MG63 (cell line): ENCODE measurements at places on chromosomes 4 and X. TPM values are rescaled to one million over a fixed set of nuclear protein-coding genes. Genes with fewer than 3 reads are reported as not detected.

GRCh38 chr4:24224446-24224845, 334.6 kb upstream of the PPARGC1A start:
- DNase-seq, result no peak

GRCh38 chrX:9285342-9285771, 179.5 kb upstream of the TBL1X start:
- no peak for DNase-seq

Gene PDE6B
- total RNA-seq, result 0.10 TPM in 1 of 2 replicates, not detected in the other

Gene NWD2
- total RNA-seq, result not detected in 2 replicates

GRCh38 chr4:6200922-6201362, 593 bp upstream of the JAKMIP1 start:
- no peak for DNase-seq

DNA sequence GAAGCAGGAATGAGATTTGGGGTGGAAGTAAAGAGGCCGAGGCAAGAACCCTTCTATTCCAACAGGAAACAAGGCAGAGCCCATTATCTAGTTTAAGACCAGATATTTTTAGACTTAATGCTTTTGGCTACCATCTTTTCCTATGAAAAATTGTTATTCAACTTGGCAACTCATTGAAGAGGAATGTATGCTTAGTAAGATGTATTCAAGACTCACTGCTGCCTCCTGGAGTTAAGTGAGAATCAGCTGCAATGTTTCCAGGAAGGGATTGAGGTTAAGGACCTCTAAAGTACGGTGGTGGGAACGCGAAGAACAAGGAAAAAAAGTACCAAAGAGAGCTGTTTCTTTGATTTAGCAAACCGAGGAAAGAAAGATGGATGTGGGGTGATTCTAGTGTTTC, 89.1 kb downstream of the RAPGEF2 start:
- DNase-seq, result peak; percentile 16

- DNase-seq, result no peak
Measured at GRCh38 chr4:6608758-6609414, 31.6 kb upstream of the MRFAP1 start.

- DNase-seq, result no peak
Measured at GRCh38 chrX:40996886-40997530, 88.2 kb upstream of the USP9X start.

GRCh38 chrX:110750526-110751189, 45.0 kb downstream of the CHRDL1 start:
- no peak for DNase-seq

GRCh38 chrX:131802836-131803626, 220.1 kb upstream of the STK26 start:
- no peak for DNase-seq

Gene IGFBP7
- 332 and 410 TPM in 2 replicates for total RNA-seq

GRCh38 chr4:139085141-139085540, 69.6 kb downstream of the NOCT start:
- no peak for DNase-seq

DNA sequence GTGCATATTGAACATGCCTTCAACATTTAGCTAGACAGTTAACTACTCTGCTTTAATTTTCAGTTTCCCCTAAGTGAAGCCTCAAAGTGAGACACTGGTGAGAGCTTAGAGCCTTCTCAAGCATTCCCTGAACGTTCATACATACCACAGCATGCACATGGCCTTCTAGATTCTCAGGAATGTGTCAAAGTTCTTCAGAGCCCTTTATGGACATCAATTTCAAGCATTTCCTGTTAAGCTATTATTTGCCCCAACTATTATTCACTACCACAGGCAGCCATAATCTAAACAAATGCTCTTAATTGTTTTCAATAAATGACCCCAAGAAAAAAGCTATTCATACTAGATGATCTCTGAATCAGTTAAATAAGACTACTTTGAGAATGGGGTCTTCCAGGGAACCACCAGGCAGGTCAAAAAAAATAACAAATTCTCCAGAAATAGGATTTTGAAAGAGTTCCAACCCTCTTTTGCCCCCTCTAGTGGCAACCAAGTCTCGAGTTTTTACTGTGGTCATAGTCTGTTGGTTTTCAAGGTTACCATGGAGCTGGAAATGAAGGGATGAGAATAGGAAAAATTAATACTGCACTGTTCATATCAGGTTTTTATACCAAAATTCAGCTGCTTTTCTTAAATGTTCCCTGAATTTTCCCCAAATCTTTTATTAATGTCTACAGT, 235.4 kb downstream of the RAB28 start:
- DNase-seq, result no peak

DNA sequence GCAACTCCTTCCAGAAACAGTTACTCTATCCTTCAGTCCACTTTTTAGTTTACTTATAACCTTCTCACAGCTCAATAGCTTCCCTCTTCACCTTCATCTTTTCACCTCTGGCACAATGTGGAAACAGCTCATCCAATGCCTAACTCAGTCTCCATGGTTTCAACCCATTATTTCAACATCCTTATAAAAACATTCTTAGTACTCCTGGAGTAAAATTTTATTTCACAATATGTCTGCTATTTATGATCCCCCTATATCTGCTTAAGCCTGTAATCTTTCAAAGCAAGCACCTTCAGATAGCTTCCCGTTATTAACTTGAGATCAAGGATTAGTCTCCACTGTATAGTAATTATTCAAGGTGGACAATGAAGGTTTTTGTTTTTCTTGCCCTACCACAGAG, 156.3 kb downstream of the GASK1B start:
- no peak for DNase-seq

DNA sequence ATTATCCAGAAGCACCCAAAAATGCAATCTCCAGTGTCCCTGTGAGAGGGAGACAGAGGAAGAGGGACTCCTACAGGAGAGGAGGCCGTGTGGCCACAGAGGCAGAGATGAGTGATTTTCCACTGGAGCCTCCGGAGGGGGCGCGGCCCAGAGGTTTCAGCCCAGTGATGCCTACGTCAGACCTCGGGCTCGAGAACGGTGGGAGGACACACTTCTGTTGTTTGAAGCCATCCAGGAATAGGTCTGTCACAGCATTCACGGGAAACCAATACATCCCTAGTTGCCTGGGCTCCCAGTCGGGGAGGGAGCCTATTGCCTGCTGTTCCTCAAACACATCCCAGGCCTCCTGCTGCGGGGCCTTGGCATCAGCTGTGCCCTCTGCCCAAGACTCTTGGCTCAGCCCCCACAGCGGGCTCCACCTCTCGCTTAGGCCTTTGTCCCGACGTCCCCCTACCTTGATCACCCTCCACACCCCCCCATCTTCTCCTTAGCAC, 39.2 kb upstream of the HMX1 start:
- peak; percentile 66 for DNase-seq

DNA sequence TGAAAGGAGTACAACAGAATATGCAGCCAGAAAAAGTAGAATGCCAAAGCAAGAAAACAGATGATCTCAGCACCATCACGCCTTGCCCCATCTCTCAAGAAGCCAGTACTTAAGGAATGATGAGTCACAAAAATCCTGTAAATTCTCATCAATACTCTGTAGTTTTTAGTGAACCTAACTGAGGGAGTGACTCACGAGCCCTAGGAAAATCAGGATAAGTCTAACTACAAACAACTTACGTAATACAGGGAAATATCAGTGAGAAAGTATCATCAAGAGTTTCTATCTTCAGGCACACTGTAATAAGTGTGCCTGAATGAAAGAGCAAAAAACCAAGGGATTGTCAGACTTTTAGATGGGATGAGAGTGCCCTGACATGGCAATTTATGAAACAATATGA, 644.4 kb downstream of the STPG2 start:
- DNase-seq, result peak; percentile 2

Gene STAG2
- 45.5 and 64.9 TPM in 2 replicates for total RNA-seq

DNA sequence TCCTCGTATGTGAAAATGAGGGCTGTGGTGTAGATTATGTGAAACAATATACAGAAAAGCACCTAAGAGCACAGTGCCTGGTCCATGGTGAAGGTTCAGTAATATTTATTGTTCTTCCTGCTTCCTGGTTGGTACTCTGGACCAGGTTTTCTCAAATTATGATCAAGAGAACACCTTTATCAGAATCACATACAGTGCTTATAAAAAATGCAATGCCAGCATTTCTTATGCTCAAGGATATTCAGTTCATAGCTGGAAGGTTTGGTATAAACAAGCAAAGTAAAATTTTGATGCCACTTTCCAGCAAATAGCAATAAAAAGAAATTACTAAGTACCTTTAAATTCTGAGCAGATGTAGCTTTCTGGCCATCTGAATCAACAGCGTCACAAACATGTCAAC, 1412.4 kb downstream of the RPA4 start:
- no peak for DNase-seq

DNA sequence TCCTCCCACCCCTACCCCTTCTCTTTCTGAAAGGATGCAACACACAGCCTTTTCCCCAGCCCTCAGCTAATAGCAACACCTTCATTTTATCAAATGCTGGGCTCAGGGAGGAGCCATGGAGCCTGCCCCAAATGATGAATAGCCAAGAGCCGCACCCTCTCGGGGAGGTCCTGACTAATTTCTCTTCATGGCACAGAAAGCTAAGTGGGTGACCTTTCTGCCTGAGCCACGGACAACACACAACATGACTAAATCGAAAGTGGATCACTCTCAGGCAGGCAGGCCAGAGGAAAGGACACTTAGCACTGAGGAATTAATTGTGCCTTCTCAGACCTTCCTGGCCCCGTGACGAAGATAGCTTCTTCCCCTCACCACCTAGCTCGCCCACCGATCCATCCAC, 165.1 kb upstream of the RAI2 start:
- DNase-seq, result no peak

Gene TMEM150C
- total RNA-seq, result 0.57 and 0.76 TPM in 2 replicates

- DNase-seq, result no peak
Measured at GRCh38 chrX:37651921-37652452, 33.6 kb upstream of the XK start.

DNA sequence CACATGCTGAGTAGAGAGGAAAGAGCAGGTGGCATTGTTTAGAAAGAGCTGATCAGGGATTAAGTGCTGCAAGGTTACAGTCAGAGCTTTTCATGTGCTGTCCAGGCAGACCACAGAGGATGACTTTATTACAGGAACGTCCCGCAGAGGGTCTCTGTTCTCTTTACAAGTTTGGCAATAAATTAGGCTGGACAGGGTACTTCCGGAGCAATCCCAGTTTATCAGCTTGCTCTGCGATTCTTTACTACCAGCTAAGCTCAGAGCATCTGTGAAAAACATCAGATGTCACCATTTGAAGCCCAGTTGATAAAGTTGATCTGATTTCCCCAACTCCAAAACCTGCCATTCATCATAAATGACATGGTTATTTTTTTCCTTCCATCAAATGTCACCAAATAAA, 633.1 kb downstream of the NLGN4X start:
- no peak for DNase-seq

- peak; percentile 48 for DNase-seq
Measured at GRCh38 chr4:184355111-184355604, 119.2 kb downstream of the IRF2 start.

Gene IL1RAPL1
- total RNA-seq, result 0.10 TPM in 1 of 2 replicates, not detected in the other

- peak; percentile 30 for DNase-seq
Measured at GRCh38 chr4:42655921-42656678, 805 bp downstream of the ATP8A1 start.

GRCh38 chr4:99301376-99302164, 10.8 kb upstream of the ADH1A start:
- DNase-seq, result no peak

GRCh38 chr4:4426511-4427120, 39.7 kb downstream of the NSG1 start:
- DNase-seq, result no peak

DNA sequence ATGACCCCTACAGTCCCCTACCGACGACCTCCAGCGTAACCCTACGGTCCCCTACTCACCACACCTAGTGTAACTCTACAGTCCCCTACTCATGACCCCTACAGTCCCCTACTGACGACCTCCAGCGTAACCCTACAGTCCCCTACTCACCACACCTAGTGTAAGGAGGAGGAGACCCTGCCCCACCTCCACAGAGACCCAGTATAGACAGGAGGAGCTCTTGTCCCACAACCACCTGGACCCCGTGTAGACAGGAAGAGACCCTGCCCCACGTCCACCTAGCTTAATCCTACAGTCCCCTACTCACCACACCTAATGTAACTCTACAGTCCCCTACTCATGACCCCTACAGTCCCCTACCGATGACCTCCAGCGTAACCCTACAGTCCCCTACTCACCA, 26.9 kb downstream of the CSF2RA start:
- no peak for DNase-seq

DNA sequence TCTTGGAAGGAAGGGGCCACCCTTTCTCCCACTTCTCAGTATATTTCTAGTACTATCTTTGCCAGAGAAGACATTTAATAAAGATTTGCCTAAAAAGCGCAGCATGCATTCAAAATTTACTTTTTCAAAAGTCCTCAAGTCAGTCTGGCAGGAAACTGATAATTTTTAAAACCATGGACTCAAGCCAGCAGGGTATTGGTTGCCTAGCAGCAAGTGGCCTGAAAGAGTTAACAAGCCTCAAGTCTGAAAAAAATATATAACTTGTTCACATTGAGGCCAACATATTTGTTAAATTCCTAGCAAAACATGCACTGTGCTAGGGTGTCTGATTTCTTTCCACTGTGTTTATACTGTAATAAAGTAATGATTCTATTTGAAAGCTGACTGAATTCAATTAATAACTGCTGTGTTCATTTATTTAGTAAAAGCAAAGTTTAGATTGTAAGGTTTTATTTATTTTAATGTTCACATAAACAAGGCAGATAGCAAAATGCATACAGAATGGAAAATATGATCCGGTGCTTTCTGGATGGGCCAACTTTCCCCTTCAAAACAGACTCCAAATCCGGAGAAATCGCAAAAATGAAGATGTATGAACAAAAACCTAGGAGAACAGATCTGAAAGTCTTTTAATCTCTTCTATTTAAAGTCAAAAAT, 218.5 kb upstream of the FGF13 start:
- no peak for DNase-seq

GRCh38 chr4:185642907-185643306, 107.6 kb upstream of the PDLIM3 start:
- no peak for DNase-seq

GRCh38 chr4:187184508-187184907, 460.9 kb upstream of the FAT1 start:
- DNase-seq, result no peak

DNA sequence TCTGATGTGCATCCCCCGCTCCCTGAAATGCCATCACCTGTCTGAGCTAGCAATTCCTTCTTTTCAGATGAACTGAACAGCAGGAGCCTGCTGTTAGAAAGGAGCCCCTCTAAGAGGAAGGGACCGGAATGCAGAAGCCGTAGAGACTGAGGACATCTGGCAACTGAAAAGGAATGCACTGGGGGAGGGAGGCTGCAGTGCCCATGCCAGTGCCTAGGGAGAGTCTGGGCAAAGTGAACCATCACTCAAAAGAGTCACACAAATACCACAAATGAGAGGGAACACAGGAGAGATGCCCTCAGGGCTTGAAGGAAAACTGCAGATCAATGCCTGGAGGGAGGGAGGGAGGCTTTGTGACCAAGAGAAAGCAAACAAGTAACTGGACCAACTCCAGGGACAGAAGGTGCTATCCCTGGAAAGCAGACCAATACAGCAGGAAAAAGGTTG, 93.9 kb upstream of the CBR4 start:
- DNase-seq, result no peak

Gene TCEAL7
- not detected in 2 replicates for total RNA-seq

Gene GRIA3
- not detected in 2 replicates for total RNA-seq

DNA sequence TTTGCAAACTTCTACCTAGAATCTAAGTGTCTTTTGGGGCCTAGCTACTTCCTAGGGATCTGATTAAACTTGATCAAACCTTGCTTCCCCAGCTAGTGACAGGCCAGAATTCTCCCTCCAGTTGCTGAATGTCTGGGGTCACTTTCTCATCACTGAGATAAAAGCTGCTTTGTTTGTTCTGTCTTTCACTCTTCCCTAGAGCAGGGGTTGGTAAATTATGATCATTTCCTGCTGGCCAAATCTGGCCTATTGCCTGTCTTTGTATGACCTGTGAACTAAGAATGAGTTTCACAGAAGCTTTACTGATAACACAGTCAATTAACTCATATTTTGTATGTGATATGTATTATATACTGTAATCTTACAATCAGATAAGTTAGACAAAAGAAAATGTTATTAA, 157.8 kb upstream of the AADAT start:
- DNase-seq, result no peak
